Effector memory CD8-positive, alpha-beta T cell (primary cell): ENCODE measurements at places on chromosomes 1 and 21.

DNA sequence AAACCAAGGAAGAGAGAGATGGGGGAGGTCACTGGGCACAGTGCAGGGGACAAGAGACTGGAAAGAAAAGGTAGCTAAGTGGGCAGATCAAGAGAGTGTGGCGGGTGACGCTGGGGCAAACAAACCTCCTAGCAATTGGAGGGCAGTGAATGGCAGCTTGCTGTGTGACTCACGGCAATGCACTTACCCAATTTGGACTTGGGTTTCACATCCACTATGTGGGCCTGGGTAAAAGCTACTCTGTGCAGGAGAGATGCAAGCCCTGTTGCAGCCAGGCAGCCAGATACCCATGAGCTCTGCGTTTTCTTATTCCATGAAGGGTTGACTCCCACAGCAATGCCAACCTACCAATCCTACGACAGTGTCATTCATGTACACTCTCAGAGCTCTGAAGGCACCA, 9.5 kb downstream of the PLXNA2 start:
- DNase-seq = no peak

DNA sequence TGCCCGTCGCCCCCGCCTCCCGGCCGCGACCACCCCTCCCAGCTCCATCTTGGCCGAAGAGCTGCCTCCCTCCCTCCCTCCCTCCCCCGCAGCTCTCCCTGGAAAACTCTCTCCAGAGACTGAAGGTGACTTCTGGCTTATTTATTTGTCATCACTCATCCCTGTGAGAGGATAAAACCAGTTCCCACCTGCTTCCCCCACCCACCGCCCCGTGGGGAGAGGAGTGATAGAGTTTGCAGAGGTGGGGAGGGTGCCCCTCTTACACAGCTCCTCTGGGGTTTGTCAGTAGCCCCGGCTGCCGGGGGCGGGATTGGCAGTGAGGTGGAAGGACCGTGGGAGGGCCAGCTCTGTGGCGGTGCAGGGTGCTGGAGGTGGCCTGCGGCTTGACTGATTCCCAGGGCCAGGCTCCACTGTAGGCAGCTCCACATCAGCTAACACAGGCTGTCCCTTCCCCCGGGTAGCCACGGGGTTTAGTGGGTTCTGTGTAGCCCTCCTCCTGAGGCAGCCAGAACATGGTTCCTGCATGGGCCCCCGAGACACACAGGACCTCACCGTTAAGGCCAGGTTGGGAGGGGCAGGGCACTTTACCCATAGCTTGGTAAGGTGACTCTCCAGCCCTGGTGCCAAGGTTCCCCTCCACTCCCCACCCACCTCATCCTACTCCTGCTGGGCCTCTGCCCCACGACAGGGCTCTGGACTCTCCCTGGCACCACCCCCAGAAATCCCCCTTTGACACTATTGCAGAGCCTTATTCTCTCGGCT, 62.2 kb downstream of the ELK4 start:
- no peak for DNase-seq

DNA sequence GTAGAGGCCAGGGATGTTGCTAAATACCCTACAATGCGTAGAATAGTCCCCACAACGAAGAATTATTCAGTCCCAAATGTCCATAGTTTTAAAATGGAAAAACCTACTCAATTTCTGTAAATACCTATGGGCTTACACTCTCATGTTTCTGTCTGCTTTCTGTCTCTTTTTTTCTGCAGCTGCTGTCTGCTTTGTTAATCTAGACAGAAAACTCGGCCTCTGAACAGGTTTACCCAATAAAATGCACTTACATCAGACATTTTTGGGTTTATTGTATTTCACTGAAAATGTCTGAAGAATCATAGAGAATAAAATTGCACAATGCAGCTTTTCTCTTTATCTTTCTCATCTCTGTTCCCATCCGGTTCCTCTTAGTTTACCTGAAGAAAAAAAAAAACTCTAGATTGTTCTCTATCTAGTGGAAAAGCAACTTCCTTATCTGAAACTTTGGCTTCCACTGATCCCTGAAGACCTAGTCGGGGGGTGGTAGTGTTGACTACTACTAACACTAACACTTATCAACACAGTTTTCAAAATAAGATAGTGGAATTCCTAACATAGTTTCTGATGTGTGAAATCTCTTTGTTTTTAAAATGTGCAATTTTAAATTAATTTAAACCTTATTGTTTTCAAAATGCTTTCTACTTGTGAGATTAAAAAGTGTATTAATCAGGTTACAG, 76.9 kb upstream of the CCDC190 start:
- DNase-seq = no peak

DNA sequence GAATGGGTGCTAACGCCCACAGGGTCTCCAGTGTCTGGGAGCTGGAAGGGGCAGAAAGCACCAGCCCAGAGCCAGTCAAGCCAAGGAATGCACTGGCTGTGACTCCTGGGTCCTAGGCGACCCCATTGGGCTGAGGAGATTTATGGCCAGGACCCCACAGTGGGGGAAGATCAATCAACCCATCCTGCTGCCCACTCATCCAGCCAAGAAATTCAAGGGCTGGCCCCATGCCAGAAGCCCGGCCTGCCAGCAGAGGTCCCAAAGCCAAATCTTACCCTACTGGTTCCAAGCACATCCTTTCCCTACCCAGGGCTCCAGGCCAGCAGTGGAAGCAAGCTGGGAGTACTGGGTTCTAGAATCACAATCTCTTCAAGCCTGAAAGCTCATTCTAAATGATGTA, 6.8 kb upstream of the PDZK1IP1 start:
- no peak for DNase-seq

- DNase-seq = no peak
Observed at GRCh38 chr1:116954440-116954839, 44.7 kb downstream of the PTGFRN start.
